Lung (tissue), 17 donors: ENCODE measurements at places on chromosomes 2 and 18. TPM values are rescaled to one million over a fixed set of nuclear protein-coding genes. Genes with fewer than 3 reads are reported as not detected.
A peak's percentile ranks its signal among the peaks of the same experiment; 100 is the strongest.

- peak overlapping the region; percentile 80 for H3K4me3 ChIP-seq
- H3K36me3 ChIP-seq: no peaks in the 10 kb centered on the region
- no peaks in the 10 kb centered on the region for H3K27me3 ChIP-seq
- peak; percentile 56 for DNase-seq
- peaks cover 3% of the 10 kb centered on the region for H3K4me1 ChIP-seq
- H3K27ac ChIP-seq: no peak overlapping the region
Observed at GRCh38 chr18:9709304-9709877, 1.3 kb downstream of the RAB31 start.

DNA sequence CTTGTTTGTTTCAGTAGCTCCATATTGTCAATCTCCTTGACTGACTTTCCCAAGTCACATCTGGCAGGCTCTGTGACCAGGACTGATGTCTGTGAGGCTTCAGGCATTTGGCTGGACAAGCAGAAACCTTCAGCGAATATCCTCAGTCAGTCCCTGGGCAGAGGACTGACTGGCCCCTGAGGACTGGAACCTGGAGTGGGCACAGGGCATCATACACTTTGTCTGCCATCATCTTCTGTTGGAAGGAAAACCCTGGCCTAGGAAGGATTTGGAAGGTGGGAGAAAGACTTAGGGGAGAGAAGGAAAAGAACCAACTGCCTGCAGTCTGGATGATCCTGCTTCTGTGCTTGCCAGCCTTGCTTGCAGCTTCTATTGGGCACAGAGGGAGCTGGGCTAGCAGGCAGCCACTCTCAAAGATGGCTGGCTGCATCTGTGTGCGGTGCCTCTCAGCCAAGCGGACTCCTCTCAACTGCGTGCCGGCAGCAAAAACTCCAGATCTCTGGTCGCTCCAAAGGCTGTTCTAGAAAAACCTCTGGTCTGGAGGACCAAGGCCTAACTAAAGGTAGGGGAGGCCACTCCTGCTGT is 126.8 kb downstream of the MARCHF4 start:
- H3K27ac ChIP-seq: no peak overlapping the region
- no peaks in the 10 kb centered on the region for H3K4me1 ChIP-seq
- H3K4me3 ChIP-seq: no peak overlapping the region
- no peaks in the 10 kb centered on the region for H3K27me3 ChIP-seq
- H3K36me3 ChIP-seq: no peaks in the 10 kb centered on the region
- DNase-seq: no peak

The MC4R gene
- 0.37 TPM for total RNA-seq

- no peaks in the 10 kb centered on the region for H3K36me3 ChIP-seq
- DNase-seq: no peak
- H3K4me3 ChIP-seq: no peak overlapping the region
- no peaks in the 10 kb centered on the region for H3K4me1 ChIP-seq
- H3K27me3 ChIP-seq: no peaks in the 10 kb centered on the region
- H3K27ac ChIP-seq: peak overlapping the region; percentile 39
Observed at GRCh38 chr2:174772472-174772801, 8.2 kb upstream of the CHRNA1 start.

DNA sequence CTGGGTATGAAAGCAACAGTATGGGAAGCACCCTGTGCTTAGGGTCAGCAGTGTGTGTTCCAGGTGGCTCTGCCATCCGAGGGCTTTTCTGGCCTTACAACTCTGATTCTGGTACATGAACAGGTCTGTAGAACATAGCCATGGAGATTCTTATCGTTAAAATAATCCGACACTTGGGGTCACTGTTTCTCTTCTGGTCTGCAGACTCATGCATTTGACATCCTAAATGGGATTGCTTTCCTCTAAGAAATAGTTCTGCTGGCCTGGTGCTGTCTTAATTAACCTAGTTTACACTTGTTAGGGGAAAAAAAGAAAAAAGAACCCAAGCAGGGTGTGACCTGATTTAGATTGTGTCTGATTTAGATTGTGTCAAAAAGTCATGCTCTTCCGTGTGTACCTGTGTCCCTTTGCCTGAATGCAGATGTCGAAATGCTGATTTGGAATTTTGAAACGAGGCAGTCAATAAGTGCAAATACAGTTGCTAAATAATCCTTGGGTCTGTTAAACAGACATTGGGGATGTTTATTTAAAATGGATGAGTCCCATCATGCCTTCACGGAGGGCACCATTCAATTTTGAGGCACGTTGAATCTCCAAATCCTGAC is 59.6 kb downstream of the TRPM8 start:
- no peak for DNase-seq
- no peaks in the 10 kb centered on the region for H3K27me3 ChIP-seq
- no peak overlapping the region for H3K4me3 ChIP-seq
- no peaks in the 10 kb centered on the region for H3K36me3 ChIP-seq
- no peak overlapping the region for H3K27ac ChIP-seq

The ALPP gene
- total RNA-seq: 7.0 TPM

The GATA6 gene
- 32.1 TPM for total RNA-seq

The TBR1 gene
- not detected for total RNA-seq

The EVA1A gene
- 35.8 TPM for total RNA-seq

The HK2 gene
- 43.1 TPM for total RNA-seq

- H3K4me1 ChIP-seq: no peaks in the 10 kb centered on the region
- H3K27me3 ChIP-seq: no peaks in the 10 kb centered on the region
- H3K4me3 ChIP-seq: no peak overlapping the region
- DNase-seq: no peak
- H3K27ac ChIP-seq: no peak overlapping the region
Observed at GRCh38 chr18:49749563-49749962, 63.8 kb downstream of the ACAA2 start.

- H3K36me3 ChIP-seq: peaks cover 14% of the 10 kb centered on the region
- H3K4me3 ChIP-seq: no peak overlapping the region
- H3K27ac ChIP-seq: no peak overlapping the region
- H3K4me1 ChIP-seq: peaks cover 3% of the 10 kb centered on the region
- H3K27me3 ChIP-seq: no peaks in the 10 kb centered on the region
Observed at GRCh38 chr2:24813691-24814137, 20.5 kb downstream of the CENPO start.

DNA sequence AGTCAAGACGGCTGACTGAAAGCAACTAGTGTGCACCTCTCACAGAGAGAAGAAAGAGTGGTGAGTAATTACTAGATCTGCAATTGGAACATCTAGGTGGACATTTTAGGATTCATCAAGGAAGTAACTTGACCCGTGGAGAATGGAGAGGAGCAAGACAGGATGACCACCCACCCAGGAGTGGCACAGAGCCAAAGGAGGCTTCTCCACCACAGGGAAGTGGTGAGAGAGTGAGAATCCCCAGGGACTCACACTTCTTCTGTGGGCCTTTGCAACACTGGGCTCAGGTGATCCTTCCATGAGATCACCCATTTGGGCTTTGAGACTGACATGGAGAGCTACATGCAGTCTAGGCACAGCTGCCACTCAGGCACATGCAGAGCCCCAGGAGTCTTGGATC is 132.8 kb upstream of the GALNT5 start:
- no peak overlapping the region for H3K4me3 ChIP-seq
- no peaks in the 10 kb centered on the region for H3K27me3 ChIP-seq
- H3K27ac ChIP-seq: no peak overlapping the region
- no peaks in the 10 kb centered on the region for H3K36me3 ChIP-seq
- no peaks in the 10 kb centered on the region for H3K4me1 ChIP-seq

- no peak overlapping the region for H3K4me3 ChIP-seq
- H3K4me1 ChIP-seq: peaks cover 3% of the 10 kb centered on the region
- no peaks in the 10 kb centered on the region for H3K36me3 ChIP-seq
- DNase-seq: no peak
- no peaks in the 10 kb centered on the region for H3K27me3 ChIP-seq
Observed at GRCh38 chr2:230602562-230603230, 109.9 kb upstream of the CAB39 start.

The ADD2 gene
- total RNA-seq: 3.0 TPM

DNA sequence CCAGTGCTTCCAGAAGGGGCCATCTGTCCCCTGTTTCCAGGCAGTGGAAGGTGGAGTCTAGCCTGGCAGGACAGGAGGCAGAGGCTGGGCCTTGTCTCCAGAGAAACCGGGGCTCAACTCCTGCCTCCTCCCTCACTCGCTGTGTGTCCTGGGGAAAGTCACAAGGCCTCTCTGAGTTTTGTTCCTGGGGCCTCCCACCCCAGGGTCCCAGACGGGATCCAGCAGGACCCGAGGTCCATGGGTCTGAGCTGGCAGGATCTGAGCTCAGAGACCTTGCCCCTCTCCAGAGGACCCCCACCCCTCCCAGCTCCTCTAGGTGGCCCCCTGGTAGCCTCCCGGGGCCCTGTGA is 72.2 kb upstream of the TAF1B start:
- no peaks in the 10 kb centered on the region for H3K27me3 ChIP-seq
- H3K4me1 ChIP-seq: peaks cover 17% of the 10 kb centered on the region
- no peaks in the 10 kb centered on the region for H3K36me3 ChIP-seq
- peak overlapping the region; percentile 18 for H3K27ac ChIP-seq

The FMNL2 gene
- 81.4 TPM for total RNA-seq

DNA sequence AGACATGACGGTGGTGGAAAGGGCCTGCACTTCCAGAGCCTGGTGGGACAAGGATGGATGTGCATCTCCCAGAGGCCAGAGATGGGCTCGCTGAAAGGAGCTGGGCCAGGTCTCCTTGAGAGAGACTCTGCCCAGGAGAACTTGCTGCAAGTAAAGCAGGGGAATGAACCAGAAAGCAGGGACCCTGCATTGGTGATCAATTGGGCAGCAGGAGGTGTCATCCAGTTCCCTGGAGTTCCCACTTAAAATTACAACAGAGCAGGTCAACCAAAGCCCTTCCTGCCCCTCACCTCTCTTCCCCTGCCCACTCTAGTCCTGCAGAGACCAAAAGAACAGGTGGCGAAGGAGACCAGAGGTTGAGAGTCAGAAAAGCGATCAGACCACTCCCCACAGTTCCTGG is 69.7 kb upstream of the CAB39 start:
- no peak for DNase-seq
- H3K4me1 ChIP-seq: no peaks in the 10 kb centered on the region
- H3K4me3 ChIP-seq: no peak overlapping the region
- H3K27ac ChIP-seq: no peak overlapping the region
- no peaks in the 10 kb centered on the region for H3K27me3 ChIP-seq

GRCh38 chr2:209956271-209956670 is 46.2 kb upstream of the RPE start:
- H3K27me3 ChIP-seq: no peaks in the 10 kb centered on the region
- H3K27ac ChIP-seq: no peak overlapping the region
- peak; percentile 56 for DNase-seq

The GREB1L gene
- total RNA-seq: 1.2 TPM

DNA sequence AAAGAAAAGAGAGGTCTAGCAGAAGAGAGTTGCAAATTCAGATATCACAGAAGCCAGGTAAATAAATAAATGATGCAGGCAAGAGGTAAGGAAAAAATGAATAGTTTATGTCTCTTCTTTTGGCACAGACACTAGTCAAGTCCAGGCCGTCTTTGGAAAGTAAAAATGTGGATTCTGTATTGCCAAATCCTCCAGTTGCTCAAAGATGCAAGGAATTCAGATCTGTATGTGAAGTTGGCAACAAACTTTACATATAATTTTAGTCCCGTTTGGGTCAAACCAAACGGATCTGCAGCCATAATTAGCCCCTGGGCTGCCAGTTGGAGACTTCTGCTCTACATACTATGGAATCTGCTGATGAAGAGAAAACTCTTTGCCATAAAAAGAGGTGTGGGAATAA is 200.5 kb upstream of the RND3 start:
- H3K27me3 ChIP-seq: no peaks in the 10 kb centered on the region
- no peak overlapping the region for H3K4me3 ChIP-seq
- DNase-seq: no peak
- H3K36me3 ChIP-seq: no peaks in the 10 kb centered on the region
- no peaks in the 10 kb centered on the region for H3K4me1 ChIP-seq

DNA sequence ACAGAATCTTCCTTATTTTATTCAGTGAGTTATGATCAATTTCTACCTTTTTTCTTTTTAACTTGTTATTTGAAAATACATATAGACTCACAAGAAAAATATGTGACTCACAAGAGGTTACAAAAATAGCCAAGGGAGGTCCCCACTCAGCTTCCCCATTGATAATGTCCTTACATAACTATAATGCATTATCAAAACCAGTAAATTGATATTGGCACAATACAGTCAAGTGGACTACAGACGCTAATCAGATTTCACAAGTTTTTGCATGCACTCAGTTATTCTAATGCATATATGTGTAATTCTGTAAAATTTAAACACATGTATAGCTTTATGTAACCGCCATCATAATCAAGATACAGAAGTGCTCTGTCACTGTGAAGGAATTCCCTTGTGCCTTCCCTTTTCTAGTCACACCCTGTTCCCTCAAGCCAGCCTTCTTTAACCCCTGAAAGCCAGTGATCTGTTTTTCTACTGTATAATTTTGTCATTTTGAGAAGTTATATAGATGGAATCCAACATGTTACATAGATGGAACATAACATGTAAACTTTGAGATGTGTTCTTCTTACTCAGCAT is 118.4 kb downstream of the ALMS1 start:
- no peak overlapping the region for H3K4me3 ChIP-seq
- H3K27ac ChIP-seq: no peak overlapping the region
- no peak for DNase-seq
- no peaks in the 10 kb centered on the region for H3K27me3 ChIP-seq
- H3K4me1 ChIP-seq: no peaks in the 10 kb centered on the region

GRCh38 chr18:10035281-10035991 is 121.6 kb downstream of the VAPA start:
- DNase-seq: peak; percentile 48
- no peaks in the 10 kb centered on the region for H3K36me3 ChIP-seq
- no peaks in the 10 kb centered on the region for H3K27me3 ChIP-seq
- no peak overlapping the region for H3K4me3 ChIP-seq
- peaks cover 7% of the 10 kb centered on the region for H3K4me1 ChIP-seq

The TTN gene
- 47.4 TPM for total RNA-seq

The IL1RN gene
- total RNA-seq: 15.2 TPM

The DSEL gene
- 9.0 TPM for total RNA-seq

GRCh38 chr2:182594286-182594685 is 121.8 kb upstream of the DNAJC10 start:
- no peak overlapping the region for H3K27ac ChIP-seq
- H3K27me3 ChIP-seq: no peaks in the 10 kb centered on the region
- no peak for DNase-seq
- H3K4me3 ChIP-seq: no peak overlapping the region
- H3K36me3 ChIP-seq: no peaks in the 10 kb centered on the region

DNA sequence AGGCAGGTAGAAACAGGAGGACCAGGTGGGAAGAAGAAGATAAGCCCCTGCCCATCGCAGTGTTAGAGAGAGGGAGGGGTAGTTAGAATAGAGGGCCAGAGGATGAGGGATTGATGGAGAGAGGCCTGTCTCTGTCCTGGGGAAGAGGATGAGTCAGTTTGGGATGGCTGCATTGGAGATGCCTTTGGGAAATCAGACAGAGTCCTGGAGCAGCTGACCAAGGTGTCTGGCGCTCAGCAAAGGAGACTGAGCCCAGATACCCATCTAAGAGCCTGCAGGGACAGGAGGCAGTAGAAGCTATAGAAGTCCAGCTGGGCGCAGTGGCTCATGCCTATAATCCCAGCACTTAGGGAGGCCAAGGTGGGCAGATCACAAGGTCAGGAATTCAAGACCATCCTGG is 177.8 kb upstream of the HAAO start:
- no peak overlapping the region for H3K4me3 ChIP-seq
- H3K27me3 ChIP-seq: no peaks in the 10 kb centered on the region
- no peak for DNase-seq
- no peak overlapping the region for H3K27ac ChIP-seq

The HS6ST1 gene
- total RNA-seq: 27.1 TPM
